GM23338 (cell line): ENCODE measurements at places on chromosomes 2 and 18. TPM values are rescaled to one million over a fixed set of nuclear protein-coding genes. Genes with fewer than 3 reads are reported as not detected.

GRCh38 chr2:168495524-168495923 lies 39.5 kb downstream of the CERS6 start:
- no peak for DNase-seq

DNA sequence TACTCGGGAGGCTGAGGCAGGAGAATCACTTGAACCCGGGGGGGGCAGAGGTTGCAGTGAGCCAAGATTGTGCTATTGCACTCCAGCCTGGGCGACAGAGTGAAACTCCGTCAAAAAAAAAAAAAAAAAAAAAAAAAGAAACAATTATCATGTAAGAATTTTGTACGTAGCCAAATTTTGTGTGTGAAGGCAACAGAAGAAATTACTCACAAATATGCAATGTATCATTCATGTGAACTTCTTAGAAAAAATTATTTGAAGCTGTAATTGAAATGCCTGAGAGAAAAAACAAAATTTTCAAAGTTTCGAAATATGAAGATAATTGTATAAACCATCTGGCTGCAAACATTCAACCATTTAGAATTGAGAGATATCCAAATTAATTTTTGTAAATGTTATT lies 204.8 kb upstream of the PARD3B start:
- DNase-seq: no peak

GRCh38 chr2:226551522-226552250 lies 247.9 kb downstream of the IRS1 start:
- no peak for DNase-seq

GRCh38 chr2:109383505-109384307 lies 230.1 kb downstream of the SEPTIN10 start:
- no peak for DNase-seq

- no peak for DNase-seq
Observed at GRCh38 chr18:3066341-3067110, 53.6 kb upstream of the LPIN2 start.

- DNase-seq: no peak
Observed at GRCh38 chr2:169845016-169845415, 17.8 kb downstream of the UBR3 start.

- DNase-seq: no peak
Observed at GRCh38 chr2:39069136-39069515, 51.7 kb downstream of the SOS1 start.

DNA sequence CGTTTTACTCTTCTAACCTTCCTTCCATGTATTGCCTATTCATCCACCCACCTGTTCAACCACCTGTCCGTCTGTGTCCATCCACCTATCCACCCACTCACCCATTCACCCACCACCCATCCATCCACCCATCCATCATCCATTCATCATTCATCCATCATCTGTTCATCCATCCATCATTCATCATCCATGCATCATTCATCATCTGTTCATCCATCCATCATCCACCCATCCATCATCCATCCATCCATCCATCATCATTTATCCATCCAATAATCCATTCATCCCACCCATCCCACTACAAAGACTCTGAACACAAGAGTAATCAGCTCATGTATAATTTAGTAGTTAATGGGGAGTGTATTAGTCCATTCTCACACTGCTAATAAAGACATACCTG lies 78.0 kb downstream of the ACOXL start:
- DNase-seq: no peak

- DNase-seq: no peak
Observed at GRCh38 chr18:6200204-6200774, 214.4 kb downstream of the L3MBTL4 start.

The TMEM17 gene
- polyA plus RNA-seq: 1.2 and 1.7 TPM in 2 replicates

The IL37 gene
- not detected in 2 replicates for polyA plus RNA-seq

The UCN gene
- 0.30 and 0.99 TPM in 2 replicates for polyA plus RNA-seq

The LRATD1 gene
- polyA plus RNA-seq: 1.8 and 2.7 TPM in 2 replicates

The PLB1 gene
- 0.06 TPM in 1 of 2 replicates, not detected in the other for polyA plus RNA-seq

The SLC14A1 gene
- polyA plus RNA-seq: 0.53 TPM in 1 of 2 replicates, not detected in the other

The DPP10 gene
- 2.8 and 3.6 TPM in 2 replicates for polyA plus RNA-seq
